Renal cortex interstitium (tissue), 15 donors: ENCODE measurements at places on chromosomes 2 and 18. TPM values are rescaled to one million over a fixed set of nuclear protein-coding genes. Genes with fewer than 3 reads are reported as not detected.

Gene IL36G
- not detected for polyA plus RNA-seq

Gene ITGB6
- 19.6 TPM for polyA plus RNA-seq

Gene SPATA3
- polyA plus RNA-seq, result not detected

Gene SLC40A1
- 125 TPM for polyA plus RNA-seq

DNA sequence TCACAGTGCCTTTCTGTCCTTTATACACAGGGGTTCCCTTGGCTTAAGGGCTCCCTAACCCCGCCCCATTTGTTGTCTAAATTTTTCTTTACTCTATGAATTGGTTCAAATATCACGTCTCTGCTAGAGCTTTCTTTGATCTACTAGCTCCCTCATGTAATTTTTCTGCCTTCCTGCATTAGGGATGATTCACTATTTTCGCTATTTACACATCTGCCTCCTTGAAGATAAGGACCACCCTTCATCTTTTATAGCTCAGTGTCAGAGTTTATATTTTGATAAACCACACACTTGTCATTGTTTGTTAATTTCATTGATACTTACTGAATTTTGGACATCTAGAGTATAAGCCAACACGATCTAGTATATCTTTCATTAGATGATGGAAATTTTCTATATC lies 169.2 kb downstream of the LPIN1 start:
- DNase-seq, result no peak

- no peak for DNase-seq
Measured at GRCh38 chr2:85799215-85799956, 45.6 kb downstream of the ATOH8 start.

- DNase-seq, result no peak
Measured at GRCh38 chr2:119180892-119181291, 22.3 kb upstream of the C1QL2 start.

GRCh38 chr2:73070643-73071359 lies 711 bp downstream of the SFXN5 start:
- no peak for DNase-seq
